ENCODE measurements at places on chromosomes 3 and 15.

DNA sequence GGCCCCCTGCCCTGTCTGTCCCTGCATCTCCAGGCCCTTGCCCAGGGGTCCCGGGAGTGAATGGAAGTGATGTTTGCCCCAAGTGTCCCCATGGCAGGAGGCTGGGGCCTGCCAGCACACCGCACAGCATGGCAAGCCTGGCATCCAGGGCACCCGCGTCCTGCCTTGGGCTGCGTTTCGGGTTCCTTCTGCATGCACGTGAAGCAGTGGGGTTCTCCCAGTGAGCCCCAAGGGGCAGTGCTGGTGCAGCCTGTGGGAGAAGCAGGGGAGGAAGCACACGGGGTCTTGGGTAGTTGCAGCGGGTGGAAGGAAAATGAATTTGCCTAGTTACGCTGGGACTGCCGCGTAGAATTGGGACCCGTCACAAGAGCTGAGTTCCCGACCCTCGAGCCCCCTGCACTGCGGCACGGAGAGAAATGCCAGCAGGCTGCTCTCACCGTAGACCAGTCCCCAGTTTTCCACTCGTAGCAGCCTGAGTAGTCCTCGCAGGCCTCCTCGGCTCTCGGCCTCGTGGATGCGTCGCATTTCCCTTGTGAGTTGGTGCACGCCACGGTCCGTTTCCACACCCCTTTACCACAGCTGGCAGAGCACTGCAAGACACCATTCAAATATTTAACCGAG lies 259.5 kb upstream of the LYSMD4 start:
- DNase-seq = no peak

DNA sequence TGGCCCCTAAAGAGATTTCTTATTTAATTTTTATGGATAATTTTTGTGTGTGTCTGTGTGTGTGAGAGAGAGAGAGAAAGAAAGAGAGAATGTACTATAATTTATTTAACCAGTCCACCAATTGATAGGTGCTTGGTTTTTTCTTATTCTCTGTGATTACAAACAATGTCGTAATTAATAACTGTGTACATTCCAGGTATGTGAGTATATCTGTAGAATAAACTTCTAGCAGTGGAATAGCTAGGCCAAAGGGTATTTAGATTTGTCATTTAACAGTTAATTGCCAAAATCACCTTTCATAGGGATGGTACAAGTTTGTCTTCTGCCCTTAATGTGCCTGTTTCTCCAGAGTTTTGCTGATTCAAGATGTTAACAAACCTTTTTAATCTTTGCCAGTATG lies 35.3 kb downstream of the FOXL2 start:
- DNase-seq = no peak

GRCh38 chr3:171824116-171824515 lies 13.8 kb upstream of the PLD1 start:
- DNase-seq = no peak

DNA sequence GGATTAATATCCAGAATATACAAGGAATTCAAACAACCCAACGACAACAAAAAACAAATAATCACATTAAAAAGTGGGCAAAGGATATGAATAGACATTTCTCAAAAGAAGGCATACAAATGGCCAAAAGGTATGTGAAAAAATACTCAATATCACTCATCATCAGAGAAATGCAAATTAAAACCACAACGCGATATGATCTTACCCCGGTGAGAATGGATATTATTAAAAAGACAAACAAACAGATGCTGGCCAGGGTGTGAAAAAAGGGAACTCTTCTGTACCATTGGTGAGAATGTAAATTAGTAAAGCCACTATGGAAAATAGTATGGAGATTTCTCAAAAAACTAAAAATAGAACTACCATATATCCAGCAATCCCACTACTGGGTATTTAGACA lies 43.5 kb upstream of the MEF2A start:
- DNase-seq = no peak

DNA sequence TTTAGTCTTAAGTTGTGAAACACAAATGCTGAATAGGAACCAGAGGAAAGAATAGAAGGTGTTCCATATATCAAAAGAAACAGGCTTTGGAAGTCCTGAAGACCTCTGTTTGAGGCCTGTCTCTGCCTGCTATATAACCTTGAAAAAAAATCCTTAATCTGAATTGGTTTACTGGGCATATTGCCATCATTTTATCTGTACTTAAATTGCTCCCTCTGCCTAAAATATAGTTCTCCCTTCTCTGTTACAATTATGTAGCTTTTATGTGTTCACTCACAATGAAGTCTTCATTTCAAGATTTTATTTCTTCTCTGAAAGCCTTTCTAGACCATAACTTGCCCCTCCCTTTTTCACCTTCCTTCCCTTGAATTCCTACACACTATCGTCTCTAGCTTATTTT lies 21.2 kb downstream of the ARL13B start:
- no peak for DNase-seq

DNA sequence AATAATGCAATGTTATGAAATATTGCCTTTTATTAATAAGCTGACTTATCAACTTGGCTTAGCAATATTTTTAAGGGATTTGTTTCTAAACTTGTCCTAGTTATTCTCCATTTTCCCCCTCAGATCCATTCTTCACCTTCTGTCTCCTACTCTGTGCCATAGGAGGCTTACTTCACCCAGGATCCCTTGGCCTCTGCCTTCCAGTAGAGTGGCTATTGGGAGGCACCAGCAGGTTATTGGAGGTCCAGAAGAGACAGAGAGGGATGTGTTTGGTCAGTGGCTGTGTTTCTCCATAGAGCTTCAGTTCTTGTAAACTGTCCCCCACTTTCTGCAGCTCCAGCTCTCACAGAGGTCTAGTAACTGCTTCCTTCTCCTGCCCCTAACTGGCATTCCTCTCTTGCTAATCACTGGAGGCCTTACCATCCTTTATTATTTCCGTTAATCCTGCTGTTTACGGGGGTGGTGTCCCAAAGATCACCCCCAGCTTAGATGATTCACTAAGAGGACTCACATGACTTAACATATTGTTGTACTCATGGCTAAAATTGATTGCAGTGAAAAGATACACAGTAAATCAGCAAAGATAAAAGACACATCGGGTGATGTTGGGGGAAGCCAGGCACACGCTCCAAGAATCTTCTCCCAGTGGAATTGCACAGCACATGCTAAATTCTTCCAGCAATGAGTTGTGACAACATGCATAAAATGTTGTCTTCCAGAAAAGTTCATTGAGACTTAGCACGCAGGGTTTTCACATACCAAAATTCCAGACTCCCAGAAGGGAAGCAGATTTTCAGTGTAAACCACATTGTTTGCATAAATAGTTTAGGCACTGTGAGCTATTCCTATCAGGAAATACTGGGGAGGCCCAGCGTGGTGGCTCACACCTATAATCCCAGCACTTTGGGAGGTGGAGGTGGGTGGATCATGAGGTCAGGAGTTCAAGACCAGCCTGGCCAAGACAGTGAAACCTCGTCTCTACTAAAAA lies 67.5 kb downstream of the RPL22L1 start:
- no peak for DNase-seq

DNA sequence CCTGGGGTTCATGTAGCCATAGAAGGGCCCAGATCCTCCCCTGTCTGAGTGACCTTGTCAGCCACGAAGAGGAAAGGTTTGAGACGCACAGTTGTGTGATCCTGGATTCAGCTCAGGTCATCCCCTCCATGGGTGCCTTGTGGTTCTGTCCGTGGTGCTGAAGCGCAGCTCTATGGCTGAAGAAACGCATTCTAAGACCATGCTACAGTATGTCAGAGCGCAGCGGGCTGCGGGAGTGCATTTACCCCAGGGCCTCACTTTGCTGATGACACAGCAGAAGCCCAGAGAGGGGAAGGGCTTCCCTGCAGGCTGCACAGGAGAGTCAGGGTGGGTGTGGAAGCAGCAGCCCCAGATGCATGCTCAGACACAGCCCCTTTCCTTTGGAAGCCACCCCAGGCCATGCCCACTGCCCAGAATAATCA lies 68.8 kb upstream of the IQSEC1 start:
- no peak for DNase-seq

- no peak for DNase-seq
Observed at GRCh38 chr3:43872901-43873300, 182.2 kb downstream of the ABHD5 start.

- DNase-seq = no peak
Observed at GRCh38 chr15:57500979-57501576, 90.6 kb upstream of the MYZAP start.

Measured in activated naive CD4-positive, alpha-beta T cell treated with anti-CD3 and anti-CD28 coated beads, Interleukin-2, amount 50 U/mL, for 16 hours (primary cell).